ENCODE measurements at places on chromosomes 5 and 9.

- DNase-seq = no peak
Observed at GRCh38 chr5:89722538-89722937, 687.0 kb downstream of the CETN3 start.

GRCh38 chr5:74361406-74362358 is 278.8 kb downstream of the ENC1 start:
- DNase-seq = no peak

- no peak for DNase-seq
Observed at GRCh38 chr9:19431361-19432171, 22.8 kb downstream of the ACER2 start.

DNA sequence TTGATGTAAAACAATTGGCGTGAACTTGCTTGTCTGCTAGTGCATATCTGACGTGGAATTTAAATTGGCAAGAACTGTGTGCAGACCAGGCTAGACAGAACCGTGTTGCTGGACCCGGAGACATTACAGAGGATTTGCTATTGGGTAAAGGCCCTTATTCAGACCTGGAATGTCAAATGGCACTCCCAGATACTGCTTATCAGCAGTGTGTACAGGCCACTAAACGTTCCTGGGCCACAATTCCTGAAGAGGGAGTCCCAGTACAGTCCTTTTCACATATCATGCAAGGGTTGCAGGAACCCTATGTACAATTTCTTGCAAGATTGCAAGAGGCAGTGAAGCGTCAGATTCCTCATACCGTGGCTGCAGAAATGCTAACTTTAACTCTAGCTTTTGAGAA is 13.5 kb upstream of the MCCC2 start:
- no peak for DNase-seq

GRCh38 chr9:83986765-83987401 is 6.3 kb downstream of the RMI1 start:
- no peak for DNase-seq

GRCh38 chr5:29150840-29151239 is 2042.6 kb upstream of the CDH6 start:
- DNase-seq = no peak

DNA sequence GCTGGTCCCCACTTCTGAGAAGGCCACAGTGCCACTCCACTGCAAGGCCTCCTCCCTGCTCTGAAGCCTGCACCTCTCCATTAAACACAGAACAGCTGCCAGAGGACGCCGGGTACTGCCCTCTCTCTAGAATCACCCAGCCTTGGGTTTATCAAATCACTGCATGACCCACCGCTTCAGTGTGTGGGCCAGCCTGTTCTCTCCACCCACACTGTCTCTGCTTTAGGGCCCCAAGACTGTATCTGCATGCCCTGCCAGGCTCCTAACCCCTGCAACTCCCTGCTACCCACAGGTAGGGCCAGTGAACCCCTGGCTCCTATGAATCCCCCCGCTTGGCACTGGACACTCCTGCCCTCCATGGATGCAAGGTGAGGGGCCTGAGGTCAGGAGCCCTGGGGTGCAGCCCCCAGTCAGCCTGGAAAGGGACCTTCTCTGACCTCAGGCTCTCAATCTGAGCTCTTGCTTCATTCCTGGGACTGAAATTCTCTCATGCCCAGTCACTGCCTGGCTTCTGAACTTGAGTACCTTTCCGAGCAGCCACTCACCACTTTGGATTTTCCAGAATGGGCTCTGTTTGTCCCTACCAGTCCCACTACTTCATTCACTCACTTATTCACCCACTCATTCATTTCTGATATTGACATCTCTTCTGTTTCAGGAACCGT is 206.3 kb downstream of the GABBR2 start:
- DNase-seq = no peak

- no peak for DNase-seq
Observed at GRCh38 chr9:16058131-16058549, 505.3 kb downstream of the CCDC171 start.

- DNase-seq = no peak
Observed at GRCh38 chr9:118059484-118060278, 355.5 kb downstream of the TLR4 start.

DNA sequence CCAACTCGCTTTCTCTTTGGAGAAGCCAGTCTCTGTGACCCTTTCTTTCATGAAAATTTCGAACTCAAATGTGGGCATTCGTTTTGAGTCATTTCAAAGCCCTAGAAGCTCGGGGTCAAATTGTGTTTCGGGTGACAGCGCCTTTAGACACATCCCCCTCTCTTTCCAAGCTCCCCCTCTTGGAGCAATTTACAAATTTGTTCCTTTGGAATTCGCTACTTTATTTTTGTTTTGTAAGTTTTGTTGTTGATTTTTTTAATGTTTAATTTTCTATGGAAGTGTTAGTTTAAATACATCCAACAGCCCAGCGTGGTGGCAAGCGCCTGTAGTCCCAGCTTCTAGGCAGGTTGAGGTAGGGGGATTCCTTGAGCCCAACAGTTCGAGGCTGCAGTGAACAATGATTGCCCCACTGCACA is 4.6 kb upstream of the BARX1 start:
- DNase-seq = no peak

DNA sequence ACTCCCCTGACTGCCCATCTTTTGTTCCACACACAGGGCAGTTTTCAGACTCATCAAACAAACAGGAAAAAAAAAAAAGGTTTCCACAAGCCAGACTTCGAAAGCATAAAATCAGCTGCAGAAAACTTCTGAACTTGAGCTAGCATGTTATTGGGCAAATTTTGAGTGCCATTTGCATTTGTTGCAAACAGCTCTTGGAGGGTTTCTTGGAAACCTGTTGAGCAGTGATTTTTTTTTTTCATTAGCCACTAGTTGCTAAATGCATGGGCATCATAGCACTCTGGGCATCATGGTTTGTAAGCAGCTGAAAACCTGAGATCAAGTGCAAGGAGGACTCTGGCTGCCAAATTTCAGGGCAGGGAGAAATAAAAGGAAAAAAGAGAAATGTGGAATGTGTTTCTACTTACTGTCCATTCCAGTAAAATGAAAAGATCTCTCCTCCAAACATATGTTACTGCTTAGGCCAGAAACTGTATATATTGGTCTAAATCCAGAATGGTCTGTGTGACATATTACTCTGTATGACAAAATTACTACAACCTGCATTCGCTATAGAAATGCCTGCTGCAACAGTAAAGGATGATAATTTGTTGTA is 85.2 kb upstream of the SMIM23 start:
- DNase-seq = no peak

DNA sequence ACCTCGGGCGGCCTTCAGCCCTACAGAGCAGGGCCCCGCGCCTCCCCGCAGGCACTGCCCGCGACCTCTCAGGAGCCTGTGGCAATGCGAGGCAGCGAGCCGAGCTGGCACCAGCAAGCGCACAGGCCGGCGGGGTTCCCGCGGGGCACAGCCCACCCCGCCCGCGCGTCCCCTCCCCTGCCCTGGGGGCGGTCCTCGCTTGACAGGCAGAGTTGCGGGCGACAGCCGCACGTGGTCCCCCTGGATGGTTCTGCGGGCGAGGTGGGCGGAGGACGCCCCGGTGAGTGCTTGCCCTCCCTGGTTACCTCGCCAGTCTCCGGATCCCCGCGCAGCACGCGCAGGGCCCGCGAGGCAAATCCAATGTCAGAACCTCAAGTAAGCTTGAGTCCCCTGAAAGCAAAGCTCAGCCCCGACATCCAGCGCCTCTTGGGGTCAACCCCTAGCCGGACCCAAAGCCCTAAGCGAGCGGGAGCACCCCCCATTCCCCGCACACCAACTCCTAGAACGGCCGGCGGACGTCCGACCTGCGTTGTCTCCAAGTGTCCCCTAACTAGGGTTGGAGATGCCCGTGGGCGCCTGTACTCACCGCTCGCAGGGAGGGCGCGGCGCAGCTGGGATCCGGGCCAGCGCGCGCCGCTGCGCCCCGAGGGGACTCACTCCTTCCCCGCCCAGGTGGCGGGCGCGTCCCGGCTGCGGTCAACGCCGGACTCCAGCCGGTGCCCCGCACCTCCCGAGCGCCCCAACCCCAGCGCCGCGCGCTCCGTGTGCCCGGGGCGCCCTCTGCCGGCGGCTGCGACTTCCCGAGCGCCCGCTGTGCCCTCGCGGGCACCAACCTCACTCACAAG is at the start of gene DRD1:
Gene DRD1, minus strand, starts transcription at position 123 of the 845 bp plus-strand sequence. CDS start 1,083 bp downstream, outside the sequence.
- peak; percentile 28 for DNase-seq

DNA sequence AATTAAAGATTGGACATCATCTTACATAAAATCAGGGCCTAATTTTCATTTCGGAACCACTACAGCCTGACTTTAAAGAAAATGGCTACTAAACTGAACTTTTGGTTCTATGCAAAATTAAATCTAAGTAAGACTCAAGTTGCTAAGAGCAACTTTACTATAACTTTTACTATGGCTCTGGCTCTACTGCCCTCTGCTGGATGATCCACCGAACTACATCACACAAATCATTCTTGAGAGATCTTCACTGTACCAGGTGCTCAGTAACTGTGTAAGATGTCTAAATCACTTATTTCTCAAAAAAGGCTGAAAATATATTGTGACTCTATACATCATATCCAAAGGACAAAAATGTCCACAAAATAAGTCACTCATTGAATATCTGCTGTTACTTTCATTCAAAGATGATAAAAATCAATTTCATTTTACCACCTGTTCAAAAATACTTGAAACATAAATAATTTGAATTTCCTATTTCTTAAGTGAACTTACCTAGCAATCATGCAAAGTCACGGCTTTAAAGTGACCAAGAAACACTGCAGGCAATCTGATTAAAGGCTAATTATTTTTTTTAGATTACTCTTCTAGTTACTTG is 13.5 kb downstream of the MOCS2 start:
- peak; percentile 56 for DNase-seq

DNA sequence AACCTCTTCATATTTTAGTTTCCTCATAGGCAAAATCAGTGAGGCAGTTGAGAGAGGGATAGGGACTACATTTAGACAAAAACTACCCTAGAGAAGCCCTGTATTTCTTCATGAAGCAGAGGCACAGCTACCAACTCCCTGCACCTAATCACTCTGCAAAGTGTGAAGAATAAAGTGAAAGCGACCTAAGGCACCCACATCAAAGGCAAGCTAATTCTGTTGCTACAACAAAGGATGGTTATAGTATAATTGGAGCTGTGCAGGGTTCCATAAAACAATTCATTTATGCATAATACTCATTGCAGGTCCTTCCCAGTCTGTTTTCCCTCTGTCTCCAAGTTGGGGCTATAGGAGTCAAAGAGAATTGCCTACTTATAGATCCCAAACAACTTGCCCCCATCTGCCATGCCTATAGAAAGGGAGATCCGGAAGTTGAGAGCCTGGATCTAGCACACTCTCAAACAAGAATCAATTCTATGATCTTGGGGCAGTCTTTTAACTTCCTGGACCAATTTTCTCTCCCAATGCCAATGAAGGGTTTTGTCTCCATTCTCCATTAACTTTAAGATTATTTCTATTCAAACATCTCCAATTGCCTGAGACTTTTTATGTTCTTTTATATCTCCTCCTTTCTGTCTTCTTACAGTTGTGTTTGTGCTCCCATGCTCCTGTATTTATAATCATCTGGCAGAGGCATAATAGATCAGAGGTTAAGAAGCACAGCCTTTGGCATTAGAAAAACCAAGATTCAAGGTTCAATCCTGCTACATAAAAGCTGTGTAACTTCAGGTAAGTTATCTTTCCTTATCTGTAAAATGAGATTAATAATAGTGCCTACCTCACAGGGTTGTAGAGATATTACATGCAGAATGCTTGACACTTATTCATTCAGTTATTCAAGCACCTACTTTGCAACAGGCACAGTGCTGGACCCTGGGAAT is 56.0 kb upstream of the PTGER4 start:
- DNase-seq = peak; percentile 20

DNA sequence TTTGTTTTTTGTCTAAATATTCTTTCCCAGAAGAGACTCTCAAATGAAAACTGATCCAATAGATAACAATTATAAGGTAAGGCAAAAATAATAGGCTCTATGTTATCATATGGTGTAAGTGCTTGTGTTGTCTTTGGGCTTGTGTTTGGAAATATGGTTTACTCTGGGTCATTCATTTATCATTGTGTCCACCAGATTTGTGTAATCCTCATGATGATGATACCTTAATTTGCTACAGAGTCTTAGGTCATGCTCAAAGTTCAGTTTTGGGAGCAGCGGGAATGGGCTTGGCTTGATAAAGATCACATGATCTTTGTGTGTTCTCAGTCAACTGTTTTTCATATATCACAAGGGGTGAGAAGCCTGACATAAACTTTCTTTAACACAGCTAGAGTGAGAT is 34.2 kb downstream of the PLPPR1 start:
- DNase-seq = no peak

DNA sequence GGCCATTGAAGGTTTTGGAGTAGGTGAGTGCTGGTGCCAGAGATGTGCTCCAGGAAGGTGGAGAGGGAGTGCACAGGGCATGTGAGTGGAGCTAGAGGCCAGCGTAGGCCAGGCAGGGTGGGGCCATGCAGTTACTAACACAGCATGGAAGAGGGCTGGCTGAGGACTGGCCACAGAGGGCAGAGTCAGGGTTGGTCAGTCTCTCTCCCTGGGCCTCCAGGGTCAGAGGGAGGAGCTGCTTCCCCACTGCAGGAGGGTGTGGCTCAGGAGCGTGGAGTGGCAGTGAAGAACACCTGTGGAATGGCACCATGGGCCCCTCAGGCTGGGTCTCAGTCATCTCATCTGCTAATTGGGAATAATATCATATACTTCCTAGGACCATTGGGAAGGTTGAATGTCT is 167.7 kb downstream of the MACROH2A1 start:
- no peak for DNase-seq

- no peak for DNase-seq
Observed at GRCh38 chr9:31556667-31557463, 827.6 kb upstream of the ACO1 start.

DNA sequence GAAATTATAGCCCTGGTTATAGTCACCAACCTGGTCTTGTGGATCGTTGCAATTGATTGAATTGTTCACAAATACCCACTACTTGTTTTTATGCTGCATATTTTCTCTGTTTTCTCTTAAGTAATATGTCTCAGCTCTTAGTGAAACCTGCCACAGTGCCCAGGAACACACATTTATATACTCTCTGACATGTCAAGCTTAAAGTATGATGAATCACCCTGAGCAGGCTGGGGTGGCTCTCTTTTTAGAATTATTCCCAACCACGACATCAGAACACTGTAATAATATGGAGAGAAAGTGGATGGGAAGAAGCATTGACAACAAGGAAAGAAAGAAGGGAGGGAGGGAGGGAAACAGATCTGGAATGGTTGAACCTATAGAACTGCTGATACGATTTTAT is 72.8 kb upstream of the ZNF608 start:
- DNase-seq = no peak

- DNase-seq = no peak
Observed at GRCh38 chr9:3099646-3100045, 255.8 kb upstream of the PUM3 start.

GRCh38 chr9:127586537-127586936 is 25.5 kb upstream of the STXBP1 start:
- peak; percentile 33 for DNase-seq

- DNase-seq = peak; percentile 35
Observed at GRCh38 chr9:132768932-132769905, 99.0 kb downstream of the GTF3C4 start.

- DNase-seq = no peak
Observed at GRCh38 chr9:105132606-105133005, 111.8 kb upstream of the SLC44A1 start.

DNA sequence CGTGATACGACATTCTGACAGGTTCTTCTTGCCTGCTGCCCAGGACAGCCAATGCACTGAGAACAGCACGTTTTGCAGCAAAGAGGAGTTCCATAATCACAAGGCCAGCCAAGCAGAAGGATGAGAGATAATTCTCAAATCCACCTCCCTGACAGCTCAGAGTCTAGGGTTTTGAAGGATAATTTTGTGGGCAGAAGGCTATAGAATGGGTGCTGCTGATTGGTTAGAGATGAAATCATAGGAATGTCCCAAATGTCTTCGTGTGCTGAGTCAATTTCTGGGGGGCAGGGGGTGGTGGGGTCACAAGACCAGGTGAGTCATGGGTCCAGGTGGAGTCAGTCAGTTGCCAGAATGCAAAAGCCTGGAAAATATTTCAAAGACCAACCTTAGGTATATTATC is 175.5 kb upstream of the SLC30A5 start:
- DNase-seq = no peak
